ENCODE measurements at places on chromosomes 5 and 9.
A peak's percentile ranks its signal among the peaks of the same experiment; 100 is the strongest.

DNA sequence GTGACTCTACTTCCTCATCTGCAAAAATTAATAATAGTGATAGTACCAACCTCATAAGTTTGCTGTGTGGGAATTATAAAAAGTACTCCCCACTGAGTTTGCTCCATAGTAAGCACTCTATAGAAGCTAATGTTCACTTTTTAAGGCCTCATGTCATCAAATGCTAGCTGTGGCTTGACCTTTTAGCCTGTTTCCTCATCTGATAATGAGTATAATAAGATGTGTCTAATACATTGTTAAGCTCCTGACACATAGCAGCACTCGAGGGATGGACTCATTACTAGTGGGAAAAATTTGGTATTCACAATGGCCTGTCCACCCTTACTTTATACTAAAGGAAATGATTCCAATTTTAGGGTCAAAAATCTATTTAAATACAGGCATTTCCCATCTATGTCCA lies 26.1 kb upstream of the CAST start:
- no peak for DNase-seq

DNA sequence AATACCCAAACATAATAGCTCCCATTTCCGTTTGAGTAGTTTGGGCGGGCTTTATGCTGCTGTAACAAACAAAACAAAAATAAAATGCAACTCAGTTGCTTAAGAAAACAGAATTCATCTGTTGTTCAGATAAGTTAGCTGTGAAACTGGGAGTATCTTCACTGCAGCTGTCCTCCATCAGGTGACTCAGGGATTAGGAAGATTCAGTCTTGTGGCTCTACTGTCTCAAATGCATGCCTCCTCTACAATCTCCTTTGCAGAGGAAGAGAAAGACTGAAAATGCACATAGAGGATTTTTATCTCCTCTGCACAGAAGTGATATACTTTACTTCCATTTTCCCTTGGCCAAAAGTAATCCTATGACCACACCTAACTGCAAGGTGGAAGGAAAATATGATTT lies 883.7 kb downstream of the PTPRD start:
- no peak for DNase-seq

GRCh38 chr5:101977729-101978345 lies 318.2 kb downstream of the SLCO4C1 start:
- DNase-seq, result peak; percentile 27

- no peak for DNase-seq
Observed at GRCh38 chr9:304519-305185, 90.0 kb downstream of the DOCK8 start.

DNA sequence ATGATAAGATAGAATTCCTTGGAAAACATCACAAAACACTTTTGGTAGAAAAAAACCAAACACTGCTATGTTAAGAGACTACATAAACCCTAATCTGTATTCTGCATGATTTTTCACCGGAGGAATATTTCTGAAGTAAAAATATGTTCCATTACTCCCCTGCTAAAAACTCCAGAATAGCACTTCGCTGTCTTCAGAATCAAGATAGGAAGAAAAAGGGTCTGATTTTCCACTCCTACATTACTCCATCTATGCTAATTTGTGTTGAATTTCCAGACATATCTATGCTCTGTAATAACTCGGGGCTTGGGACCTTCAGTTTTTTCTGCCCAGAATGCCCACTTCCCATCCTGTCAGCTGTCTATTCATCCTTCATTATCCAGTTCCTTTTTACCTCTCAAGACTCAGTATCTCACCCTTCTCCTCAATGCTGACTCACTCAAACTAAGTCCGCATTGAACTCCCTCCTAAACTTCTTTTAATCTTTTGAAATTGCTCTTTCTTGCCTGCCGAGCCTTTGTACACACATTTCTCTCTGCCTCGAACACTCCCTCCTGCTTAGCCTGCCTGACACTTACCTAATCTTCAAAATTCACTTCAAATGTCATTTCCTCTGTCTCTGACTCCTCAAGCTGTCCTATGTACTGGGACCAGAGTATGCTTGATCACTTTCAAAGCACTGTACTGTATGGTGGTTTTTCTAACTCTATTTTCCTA lies 171.0 kb downstream of the ARRDC3 start:
- no peak for DNase-seq

DNA sequence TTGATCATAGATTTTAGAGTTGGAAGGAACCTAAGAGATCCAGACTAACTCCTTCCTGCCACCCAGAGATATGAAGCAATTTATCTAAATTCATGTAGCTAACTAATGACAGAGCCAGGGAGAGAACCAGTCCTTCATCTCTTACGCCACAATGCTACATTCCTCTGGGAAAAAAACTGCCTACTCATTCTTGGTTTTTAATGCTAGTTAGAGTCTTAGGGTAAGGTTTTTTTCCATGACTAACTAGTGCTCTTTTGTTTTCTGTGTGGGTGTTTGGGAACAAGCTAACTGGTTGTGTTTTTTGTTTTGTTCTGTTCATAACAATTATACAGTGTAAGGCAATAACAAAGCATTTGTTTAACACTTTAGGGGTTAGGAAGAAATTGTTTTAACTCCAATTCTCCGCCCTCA lies 52.4 kb downstream of the SLC44A1 start:
- DNase-seq, result peak; percentile 25

- no peak for DNase-seq
Observed at GRCh38 chr9:136725612-136726011, 13.2 kb downstream of the DIPK1B start.

DNA sequence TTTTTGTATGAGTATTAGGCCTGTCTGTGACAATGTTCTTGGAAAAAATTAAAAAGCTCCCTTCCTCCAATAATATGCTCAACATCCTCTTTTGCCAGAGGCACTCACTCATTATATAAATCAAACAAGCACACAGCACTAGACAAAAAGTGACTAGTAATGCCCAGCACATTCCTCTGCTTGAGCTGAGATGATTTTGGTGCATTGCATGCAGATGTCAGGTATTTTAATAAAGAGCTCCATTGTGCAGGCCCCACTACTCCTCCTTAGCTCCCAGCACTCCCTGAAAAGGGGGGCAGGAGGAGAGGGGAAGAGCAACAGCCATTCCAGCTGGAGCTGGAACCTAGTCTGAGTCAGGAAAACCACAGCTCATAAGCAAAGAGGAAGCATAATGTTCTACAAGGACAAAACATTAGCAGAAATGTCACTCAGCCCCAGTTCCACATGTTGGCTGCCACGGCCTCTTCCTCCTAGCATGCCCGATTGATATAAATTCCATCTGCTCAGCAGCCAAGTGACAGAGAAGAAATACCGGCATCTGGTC lies 348.5 kb downstream of the BNC2 start:
- DNase-seq, result no peak

DNA sequence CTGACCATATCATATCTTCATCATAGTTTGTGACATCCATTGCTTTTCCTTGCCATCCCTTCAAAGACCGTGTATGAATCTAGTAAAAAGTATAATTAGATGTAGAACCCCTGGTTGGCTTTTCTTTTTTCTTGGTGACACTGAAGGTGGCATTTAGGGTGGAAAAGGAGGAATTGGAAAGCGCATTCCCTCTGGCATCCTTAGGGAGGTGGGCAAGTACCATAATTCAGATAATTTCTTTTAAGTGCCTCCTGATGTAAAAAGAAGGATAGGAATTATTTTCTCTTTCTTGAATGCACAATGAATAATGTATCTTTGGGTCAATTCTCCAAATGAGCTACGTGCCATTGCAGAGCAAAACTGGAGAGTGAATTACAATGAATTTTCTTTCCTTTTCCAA lies 73.2 kb upstream of the SMARCA2 start:
- DNase-seq, result no peak

DNA sequence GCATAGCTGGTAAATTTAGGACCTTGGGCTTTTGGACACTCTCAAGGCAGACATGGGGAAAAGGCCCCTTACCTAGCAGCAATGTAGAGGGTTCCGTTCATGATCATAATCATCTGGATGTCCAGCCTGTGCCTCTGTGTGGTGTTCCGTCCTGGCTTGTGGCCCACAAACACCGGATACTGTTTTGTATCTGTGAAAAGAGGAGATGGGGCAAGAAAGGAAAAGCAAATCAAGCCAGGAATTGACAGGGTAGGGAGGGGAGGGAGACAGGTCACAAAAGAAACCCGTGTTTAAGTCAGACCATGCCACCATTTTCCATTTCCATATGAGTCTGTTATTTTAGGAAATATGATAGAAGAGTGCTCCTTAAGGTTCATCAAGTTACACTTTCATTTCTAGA lies 72.5 kb downstream of the SEMA6A start:
- no peak for DNase-seq

- no peak for DNase-seq
Observed at GRCh38 chr9:111948951-111949350, 52.3 kb downstream of the UGCG start.

DNA sequence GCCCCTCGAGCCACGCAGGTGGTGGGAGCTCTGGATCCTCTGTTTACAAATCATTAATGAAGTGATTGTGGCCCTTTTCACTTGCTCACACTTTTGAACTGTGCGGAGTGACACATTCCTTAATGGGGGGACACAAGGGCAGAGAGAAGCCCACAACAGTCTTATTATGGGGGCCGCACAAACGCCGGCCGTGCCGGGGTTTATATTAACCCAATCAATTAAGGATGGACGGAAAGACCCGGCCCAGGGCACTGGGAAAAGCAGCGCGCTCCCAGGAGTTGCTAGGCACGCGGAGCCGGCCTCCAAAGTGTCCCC lies 634.8 kb downstream of the IRX1 start:
- no peak for DNase-seq

- no peak for DNase-seq
Observed at GRCh38 chr9:121862371-121863332, 211.2 kb downstream of the DAB2IP start.

DNA sequence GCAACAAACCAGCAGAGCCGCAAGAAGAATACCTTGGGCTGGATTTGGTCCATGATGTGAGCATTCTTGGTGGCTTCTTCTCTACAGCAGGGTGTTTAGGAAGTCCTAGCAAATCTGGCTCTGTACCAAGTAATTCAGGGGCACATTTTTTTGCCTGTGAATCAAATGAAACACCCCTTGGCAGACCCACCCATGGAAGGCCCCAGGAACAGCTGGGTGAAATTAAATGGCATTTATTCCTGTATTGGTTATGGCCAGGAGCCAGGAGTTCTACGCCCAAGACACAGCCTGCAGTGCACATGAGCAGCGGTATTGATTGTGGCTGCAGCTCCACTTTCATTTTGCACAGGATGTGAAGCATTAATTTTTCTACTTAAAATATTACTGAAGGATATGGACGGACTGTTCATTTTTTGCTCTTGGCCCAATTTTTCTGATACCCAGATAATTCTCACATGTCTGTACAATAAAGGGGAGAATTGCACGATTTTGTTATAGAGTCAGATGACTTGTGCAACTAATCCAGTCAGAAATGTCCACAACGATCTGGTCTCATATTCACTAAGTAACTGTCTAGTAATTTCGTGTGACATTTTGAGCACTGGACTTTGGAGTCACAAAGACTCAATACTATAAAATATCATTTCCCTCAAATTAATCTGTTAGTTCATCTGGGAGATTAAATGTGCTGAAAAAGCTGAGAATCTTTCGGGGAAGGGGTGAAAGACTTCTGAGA lies 120.7 kb upstream of the APC start:
- DNase-seq, result no peak
